Activated CD4-positive, alpha-beta T cell treated with anti-CD3 and anti-CD28 coated beads, Interleukin-2, amount 50 U/mL, for 16 hours (primary cell): ENCODE measurements at places on chromosomes 3 and 15.

DNA sequence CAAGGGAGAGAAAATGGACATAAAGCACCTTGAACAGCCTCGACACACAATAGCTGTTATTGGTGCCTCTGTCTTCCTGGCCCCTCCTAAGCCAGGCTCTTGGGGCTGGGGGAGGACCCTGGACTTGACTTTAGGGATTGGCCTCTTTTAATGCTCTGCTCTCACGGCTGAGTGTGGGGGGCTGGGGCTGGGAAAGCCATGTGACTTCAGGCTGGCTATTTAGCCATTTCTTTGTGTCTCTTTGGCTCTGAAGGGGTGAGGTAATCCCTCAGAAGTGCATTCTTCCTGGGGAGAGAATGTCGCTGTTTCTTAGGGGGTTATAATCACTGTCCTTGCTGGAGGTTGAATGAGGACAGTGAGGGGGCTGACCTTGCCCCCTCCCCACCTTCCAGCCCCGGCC is 26.2 kb downstream of the MAGEF1 start:
- DNase-seq = no peak

GRCh38 chr3:133937756-133938601 is 42.3 kb upstream of the RAB6B start:
- DNase-seq = no peak

DNA sequence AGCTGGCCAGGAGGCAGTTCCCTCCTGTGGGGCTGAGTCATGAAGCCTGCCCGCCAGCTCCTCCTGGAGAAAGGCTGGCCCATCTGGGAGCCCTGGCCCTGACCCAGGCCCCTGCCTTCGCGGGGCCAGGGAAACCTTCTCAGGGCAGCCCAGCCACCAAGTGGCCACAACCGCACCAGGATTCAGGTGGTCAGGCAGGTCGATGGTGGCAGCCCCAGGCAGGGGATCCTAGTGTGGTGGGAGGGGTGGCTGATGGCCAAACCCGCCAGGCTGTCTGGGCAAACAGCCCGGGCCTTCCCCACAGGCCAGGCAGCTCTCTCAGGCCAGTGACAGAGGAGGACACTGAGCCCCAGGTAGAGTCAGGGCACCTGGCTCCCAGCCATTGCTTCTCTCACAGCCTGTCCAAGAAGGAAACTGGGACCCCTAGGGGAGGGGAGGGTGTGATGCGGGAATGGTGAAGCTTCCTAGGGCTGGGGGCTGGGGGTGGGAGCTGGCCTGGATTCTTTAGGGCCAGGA is 1.2 kb downstream of the TWF2 start:
- no peak for DNase-seq

DNA sequence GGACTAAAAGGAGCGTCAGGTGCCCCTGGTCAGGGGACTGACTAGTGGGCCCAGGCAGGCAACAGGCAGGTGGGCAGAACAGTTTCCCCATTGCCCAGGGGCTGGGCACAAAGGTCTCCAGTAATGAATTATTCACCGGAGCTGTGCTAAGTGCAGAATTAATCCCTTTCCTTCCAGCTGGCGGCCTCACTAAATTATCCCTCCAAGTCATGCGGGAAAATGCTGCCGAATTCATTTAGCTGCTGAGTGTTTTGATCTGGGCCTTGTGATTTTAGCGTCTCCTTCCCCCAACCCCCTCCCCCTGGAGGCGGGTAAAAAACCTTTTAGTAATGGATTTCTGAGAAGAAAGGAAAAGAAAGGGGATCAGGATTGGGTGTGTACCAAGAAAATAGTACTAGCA is 47.2 kb downstream of the CCDC33 start:
- no peak for DNase-seq

- DNase-seq = no peak
Observed at GRCh38 chr3:148211725-148212124, 486.0 kb upstream of the AGTR1 start.

DNA sequence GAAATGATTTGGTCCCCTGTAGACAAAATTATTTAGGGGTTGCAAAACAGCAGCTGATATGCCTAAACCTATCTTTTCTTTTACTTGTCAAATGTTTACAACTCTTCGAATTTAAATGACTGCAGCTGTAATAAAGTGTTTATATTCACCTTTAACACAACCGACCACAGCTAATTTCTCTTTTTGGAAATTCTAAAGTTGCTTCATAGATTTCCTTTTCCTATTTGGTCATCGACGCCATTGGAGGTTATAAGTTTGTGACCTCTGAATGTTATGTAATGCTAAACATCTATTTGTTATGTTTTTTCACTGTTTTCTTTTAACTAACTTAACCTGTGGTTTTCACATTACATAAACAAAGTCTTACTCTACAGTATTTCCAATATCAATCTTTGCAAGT is 1094.9 kb upstream of the EPHA6 start:
- DNase-seq = no peak

GRCh38 chr3:16359331-16359730 is 94.3 kb downstream of the OXNAD1 start:
- DNase-seq = no peak

- DNase-seq = no peak
Observed at GRCh38 chr3:17539436-17539835, 203.0 kb downstream of the TBC1D5 start.
